Progenitor cell of endocrine pancreas (in vitro differentiated cells): ENCODE measurements at places on chromosomes 3 and 15.

- DNase-seq: no peak
Measured at GRCh38 chr15:80154336-80154735, 1.5 kb downstream of the FAH start.

DNA sequence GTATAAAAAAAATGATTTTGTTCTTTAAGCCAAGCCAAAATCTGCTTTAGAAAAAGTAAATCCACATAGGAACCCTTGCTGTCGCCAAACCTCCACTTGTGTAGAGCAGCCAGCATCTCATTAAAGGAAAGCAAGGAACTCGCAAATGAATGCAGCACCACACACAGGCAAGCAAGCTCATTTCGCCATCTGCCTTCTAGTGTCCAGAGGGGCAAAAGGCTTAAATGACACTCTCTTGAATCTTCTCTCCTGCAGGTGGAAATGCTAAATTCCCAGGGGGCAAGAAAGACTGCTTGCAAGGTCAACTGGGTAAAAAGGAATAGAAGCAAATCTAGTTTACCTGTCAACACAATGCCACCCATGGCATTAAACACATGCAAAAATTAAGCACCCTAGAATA, 2.4 kb downstream of the MB21D2 start:
- no peak for DNase-seq

DNA sequence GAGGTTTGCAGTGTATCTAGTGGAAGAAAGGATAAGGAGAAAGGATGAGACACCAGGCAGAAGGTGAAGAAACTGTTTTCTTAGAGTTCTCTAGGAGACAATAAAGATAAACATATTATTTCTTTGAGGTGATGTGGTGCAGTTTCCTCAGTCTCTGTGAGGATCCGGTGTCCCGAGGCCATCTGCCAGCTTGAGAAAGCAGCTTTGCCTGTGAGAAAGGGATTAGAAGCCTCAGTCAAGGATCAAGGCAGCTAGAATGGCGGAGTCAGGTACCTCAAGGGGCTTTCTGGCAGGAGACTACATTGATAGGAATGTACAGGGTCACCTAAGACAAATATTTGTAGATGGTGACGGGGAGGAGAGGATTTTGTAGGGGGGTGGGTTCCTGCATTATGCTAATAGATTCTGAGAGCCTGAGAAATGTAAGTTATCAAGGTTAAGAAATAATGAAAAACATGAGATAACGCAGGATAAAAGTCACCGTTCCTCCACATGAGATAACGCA, 103.9 kb upstream of the MB21D2 start:
- no peak for DNase-seq

DNA sequence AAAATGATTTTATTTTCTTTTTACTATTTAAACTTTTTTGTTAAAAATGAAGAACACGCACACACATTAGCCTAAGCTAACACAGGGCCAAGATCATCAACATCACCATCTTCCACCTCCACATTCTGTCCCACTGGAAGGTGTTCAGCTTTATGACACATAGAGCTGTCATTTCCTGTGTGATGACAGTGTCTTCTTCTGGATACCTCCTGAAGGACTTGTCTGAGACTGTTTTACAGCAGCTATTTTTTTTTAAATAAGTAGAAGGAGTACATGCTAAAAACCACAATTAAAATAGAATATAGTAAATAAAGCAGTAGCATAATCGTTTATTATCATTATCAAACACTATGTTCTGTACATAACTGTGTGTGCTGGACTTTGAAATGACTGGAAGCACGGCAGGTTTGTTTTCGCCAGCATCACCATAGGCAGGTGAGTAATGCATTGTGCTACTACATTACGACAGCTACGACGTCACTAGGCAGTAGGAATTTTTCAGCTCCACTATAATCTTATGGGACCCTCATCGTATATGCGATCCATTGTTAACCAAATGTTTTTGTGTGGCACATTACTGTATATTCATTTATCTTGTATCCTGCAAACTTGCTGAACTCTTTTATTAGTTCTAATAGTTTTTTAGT, 72.8 kb downstream of the KLF15 start:
- no peak for DNase-seq

DNA sequence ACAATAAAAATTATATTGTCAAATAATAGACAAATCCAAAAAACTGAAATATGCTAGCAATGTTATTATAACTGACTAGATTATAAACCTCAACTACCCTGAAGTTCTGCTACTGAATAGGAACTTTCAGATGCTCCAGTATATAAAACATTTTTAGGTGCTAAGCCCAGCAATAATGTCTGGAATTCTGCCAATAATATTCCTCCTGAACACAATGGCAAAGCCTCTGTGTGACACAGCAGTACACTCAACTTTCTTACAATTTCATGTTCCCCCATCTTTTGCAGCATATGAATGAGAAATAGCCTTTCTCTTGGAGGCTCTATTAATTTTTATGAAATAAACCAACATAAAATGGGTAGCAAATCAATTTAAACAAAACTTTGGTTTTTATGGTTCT, 29.5 kb downstream of the ATOSA start:
- no peak for DNase-seq

GRCh38 chr3:42500091-42500490, 2.4 kb upstream of the VIPR1 start:
- peak; percentile 5 for DNase-seq
